ENCODE measurements at places on chromosomes 6 and 20.

DNA sequence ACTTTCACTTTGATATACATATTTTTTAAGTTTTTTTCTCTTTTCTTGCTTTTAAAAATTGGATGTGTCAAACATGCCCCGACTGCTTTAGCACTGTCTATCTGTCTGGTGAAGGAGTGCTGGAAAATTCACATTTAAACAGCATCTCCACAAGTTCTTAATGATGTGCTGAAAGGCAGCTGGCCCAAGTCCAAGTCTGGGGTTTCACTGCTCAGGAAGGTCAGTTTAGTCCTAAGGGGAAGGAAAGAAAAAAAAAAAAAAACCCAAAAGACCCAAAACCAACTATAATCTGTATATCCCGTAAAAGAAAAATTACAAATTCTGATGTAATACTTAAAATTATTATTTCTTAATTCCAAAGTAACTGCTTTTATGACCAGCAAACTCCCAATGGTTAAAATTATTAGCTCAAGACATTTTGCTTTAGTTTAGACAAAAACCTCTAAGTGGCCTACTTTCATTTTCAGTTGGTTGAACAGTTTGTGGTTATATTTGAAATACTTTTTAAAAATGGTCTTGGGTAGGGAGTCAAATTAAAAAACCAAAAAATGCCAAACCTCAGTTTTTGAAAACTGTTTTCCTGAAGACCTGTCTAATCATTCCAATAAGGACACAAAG, 79.5 kb upstream of the PREP start:
- no peak overlapping the region for H3K4me3 ChIP-seq
- DNase-seq, result no peak
- no peak overlapping the region for H3K27ac ChIP-seq
- peaks cover 2% of the 10 kb centered on the region for H3K36me3 ChIP-seq
- peaks cover 3% of the 10 kb centered on the region for H3K4me1 ChIP-seq

GRCh38 chr6:12490904-12491571, 200.9 kb downstream of the EDN1 start:
- H3K4me1 ChIP-seq, result no peaks in the 10 kb centered on the region
- H3K36me3 ChIP-seq, result no peaks in the 10 kb centered on the region
- H3K27ac ChIP-seq, result no peak overlapping the region
- no peak overlapping the region for H3K4me3 ChIP-seq
- peaks cover 7% of the 10 kb centered on the region for H3K27me3 ChIP-seq

DNA sequence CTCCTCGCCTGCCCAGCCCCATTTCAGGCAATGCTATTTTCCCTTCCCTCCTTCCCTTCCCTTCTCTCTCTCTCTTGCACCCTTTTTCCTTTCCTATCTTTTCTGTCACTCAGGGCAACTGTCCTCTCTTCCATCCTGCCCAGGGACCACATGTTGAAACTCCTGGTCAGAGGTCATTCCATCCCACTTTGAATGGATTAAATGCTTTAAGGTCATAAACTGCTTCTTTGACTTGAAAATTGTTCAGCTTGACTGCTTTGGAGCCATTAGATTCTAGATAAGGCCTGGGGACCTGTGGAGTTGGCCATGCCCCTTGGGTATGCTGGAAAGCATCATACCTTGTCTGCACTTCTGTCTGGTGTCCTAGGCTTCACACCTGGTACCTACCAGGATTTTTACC, 106.1 kb downstream of the DTNBP1 start:
- peaks cover 64% of the 10 kb centered on the region for H3K4me1 ChIP-seq
- no peak for DNase-seq
- H3K36me3 ChIP-seq, result peaks cover 22% of the 10 kb centered on the region
- no peak overlapping the region for H3K4me3 ChIP-seq
- no peaks in the 10 kb centered on the region for H3K27me3 ChIP-seq

DNA sequence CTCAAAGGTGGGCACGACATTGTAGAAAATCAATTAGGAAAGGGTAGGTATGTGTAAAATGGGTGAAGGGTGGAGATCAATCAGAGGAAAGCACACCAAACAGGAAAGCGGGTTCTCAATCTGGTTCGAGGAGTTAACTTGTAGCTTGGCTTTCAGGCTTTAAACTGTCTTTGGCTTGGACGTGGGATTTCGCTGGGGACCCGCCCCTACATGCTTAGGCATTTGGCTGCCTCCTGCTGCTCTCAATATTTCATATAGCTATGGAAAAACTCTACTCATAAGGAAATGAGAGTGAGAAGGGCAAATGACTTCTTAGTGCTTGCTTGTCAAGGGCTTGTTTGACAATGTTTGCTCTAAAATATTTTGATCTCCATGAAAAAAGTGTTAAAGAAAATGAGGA, 38.1 kb upstream of the PDE7B start:
- DNase-seq, result no peak
- H3K27ac ChIP-seq, result no peak overlapping the region
- H3K27me3 ChIP-seq, result no peaks in the 10 kb centered on the region
- H3K4me1 ChIP-seq, result peaks cover 5% of the 10 kb centered on the region
- H3K36me3 ChIP-seq, result no peaks in the 10 kb centered on the region

GRCh38 chr20:39985271-39985827, 703.7 kb downstream of the MAFB start:
- DNase-seq, result no peak
- no peaks in the 10 kb centered on the region for H3K27me3 ChIP-seq
- no peak overlapping the region for H3K4me3 ChIP-seq
- H3K4me1 ChIP-seq, result no peaks in the 10 kb centered on the region

DNA sequence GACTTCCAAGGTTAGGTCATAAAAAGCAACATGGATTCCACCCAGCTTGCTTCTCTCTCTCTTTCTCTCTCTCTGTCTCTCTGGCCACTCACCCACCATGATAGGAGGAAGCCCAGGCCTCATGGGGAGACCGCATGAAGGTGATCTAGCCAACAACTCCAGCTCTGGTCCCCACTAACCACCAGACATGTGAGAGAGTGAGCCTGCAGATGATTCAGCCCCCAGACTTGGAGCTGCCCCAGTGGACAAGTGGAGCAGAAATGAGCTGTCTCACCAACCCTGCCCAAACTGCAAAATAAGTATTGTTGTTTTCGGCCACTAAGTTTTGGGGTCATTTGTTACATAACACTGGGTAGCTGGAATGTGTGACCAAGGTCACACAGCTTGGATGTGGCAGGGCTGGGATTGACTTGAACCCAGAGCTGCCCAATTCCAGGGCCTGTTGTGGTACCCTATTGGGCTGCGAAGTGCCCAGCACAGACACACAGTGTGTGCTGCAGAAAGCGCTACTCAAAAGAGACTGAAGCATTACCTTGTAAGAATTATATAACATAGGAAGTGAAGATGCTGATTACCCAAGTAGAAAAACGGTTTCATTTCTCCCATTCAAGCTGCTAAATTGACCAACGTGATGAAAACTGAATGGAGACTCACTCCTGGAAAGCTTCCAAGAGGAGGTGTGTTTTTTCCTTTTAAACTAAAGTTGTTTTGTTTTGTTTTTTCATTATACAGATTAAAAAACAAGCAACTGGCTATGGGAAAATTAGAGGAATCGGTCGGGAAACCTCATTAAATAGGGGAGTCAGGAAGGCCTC, 9.1 kb upstream of the TLDC2 start:
- no peaks in the 10 kb centered on the region for H3K36me3 ChIP-seq
- peaks cover 33% of the 10 kb centered on the region for H3K4me1 ChIP-seq
- H3K27me3 ChIP-seq, result no peaks in the 10 kb centered on the region
- DNase-seq, result no peak

GRCh38 chr6:23403460-23403859, 722.6 kb upstream of the NRSN1 start:
- no peaks in the 10 kb centered on the region for H3K4me1 ChIP-seq
- no peak overlapping the region for H3K27ac ChIP-seq
- no peaks in the 10 kb centered on the region for H3K36me3 ChIP-seq
- no peaks in the 10 kb centered on the region for H3K27me3 ChIP-seq

DNA sequence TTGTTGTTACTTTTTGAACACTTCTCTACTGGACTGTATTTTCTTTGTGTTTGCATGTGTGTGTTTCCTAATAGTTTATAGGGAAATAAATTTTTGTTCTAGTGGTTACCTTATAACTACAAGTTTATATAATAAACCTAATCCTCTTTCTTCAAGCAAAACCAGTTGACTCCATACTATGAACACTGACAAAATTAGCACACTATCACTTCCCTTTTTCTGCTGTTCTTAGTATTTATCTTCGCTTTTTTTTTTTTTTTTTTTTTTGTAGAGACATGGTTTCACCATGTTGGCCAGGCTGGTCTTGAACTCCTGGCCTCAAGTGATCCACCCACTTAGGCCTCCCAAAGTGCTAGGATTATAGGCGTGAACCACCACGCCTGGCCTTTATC, 25.0 kb upstream of the C6orf62 start:
- peaks cover 39% of the 10 kb centered on the region for H3K4me1 ChIP-seq
- H3K4me3 ChIP-seq, result peak overlapping the region; percentile 48
- no peaks in the 10 kb centered on the region for H3K27me3 ChIP-seq
- peak overlapping the region; percentile 93 for H3K27ac ChIP-seq
- DNase-seq, result no peak
- H3K36me3 ChIP-seq, result peaks cover 2% of the 10 kb centered on the region

DNA sequence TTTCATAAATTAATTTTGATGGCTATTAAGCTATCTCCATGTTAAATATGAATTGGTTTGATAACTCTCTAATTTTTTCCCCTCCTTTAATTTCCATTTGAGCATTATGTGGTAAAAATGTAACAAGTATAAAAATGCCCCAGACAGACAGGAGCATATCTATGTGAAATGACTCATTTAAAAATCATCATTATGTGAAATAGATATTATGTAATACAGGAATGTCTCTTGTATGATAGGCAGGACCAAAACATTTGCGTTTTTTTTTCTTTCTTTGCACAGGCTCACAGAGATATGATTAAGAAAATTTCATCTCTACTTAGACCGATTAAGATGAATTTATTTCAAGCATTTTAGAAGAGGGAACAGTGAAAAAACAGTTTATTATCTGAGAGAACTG, 95.8 kb downstream of the AKAP7 start:
- no peak for DNase-seq
- H3K4me1 ChIP-seq, result no peaks in the 10 kb centered on the region
- peaks cover 7% of the 10 kb centered on the region for H3K36me3 ChIP-seq
- no peak overlapping the region for H3K27ac ChIP-seq
- no peaks in the 10 kb centered on the region for H3K27me3 ChIP-seq

- peaks cover 26% of the 10 kb centered on the region for H3K4me1 ChIP-seq
- H3K4me3 ChIP-seq, result no peak overlapping the region
- H3K36me3 ChIP-seq, result no peaks in the 10 kb centered on the region
- no peaks in the 10 kb centered on the region for H3K27me3 ChIP-seq
Measured at GRCh38 chr6:150169609-150170008, 26.8 kb downstream of the PPP1R14C start.

GRCh38 chr6:153121311-153121710, 9.8 kb downstream of the RGS17 start:
- peaks cover 7% of the 10 kb centered on the region for H3K27me3 ChIP-seq
- no peaks in the 10 kb centered on the region for H3K4me1 ChIP-seq
- no peak overlapping the region for H3K27ac ChIP-seq
- DNase-seq, result no peak

- no peaks in the 10 kb centered on the region for H3K36me3 ChIP-seq
- H3K27me3 ChIP-seq, result no peaks in the 10 kb centered on the region
- no peak for DNase-seq
- H3K4me1 ChIP-seq, result no peaks in the 10 kb centered on the region
Measured at GRCh38 chr6:53154794-53155193, 6.2 kb upstream of the GCM1 start.

DNA sequence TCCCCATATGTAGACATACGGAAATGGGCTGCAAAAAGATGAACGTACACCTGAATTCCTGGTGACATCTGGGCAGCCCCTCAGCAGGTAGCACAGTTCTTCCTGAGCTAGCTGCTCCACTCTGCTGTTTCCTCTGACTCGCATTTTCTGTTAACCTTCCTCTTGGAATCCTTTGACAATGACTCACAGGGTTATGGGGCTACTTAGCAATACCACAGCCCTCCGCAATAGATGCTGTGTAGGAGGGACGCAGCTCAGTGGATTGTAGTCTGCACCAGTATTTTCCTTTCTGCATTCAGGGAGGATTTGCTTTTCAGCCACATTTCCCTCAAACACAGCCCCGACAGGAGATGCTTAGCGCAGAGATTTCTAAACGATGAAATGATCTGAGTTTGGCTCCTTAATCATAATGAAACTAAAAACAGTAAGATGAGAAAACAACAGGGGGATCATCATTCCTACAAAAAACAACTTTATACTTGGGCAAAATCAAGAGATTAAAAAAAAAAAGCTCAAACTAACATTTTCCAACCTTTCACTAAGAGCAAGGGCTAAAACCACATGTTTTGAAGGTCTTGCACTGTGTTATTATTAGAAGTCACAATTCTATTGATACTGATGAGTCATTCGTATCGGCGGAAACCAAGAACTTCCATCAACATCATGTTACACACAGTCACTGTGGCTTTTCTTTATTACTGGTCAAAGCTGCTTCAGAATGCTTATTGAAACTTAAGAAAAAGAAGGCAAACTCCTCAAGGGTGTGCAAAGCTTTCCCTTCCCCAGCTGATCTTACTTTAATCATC, 12.2 kb downstream of the BACH2 start:
- H3K36me3 ChIP-seq, result peaks cover 8% of the 10 kb centered on the region
- H3K27ac ChIP-seq, result peak overlapping the region; percentile 97
- DNase-seq, result peak; percentile 57
- no peaks in the 10 kb centered on the region for H3K27me3 ChIP-seq

- peaks cover 33% of the 10 kb centered on the region for H3K4me1 ChIP-seq
- H3K36me3 ChIP-seq, result no peaks in the 10 kb centered on the region
- H3K27me3 ChIP-seq, result peaks cover 7% of the 10 kb centered on the region
- H3K4me3 ChIP-seq, result no peak overlapping the region
- DNase-seq, result no peak
Measured at GRCh38 chr6:36957773-36958271, 3.3 kb downstream of the PI16 start.

- H3K4me1 ChIP-seq, result no peaks in the 10 kb centered on the region
- no peak overlapping the region for H3K27ac ChIP-seq
- no peaks in the 10 kb centered on the region for H3K36me3 ChIP-seq
- no peak for DNase-seq
- no peaks in the 10 kb centered on the region for H3K27me3 ChIP-seq
Measured at GRCh38 chr6:164168595-164168994, 754.1 kb downstream of the QKI start.

DNA sequence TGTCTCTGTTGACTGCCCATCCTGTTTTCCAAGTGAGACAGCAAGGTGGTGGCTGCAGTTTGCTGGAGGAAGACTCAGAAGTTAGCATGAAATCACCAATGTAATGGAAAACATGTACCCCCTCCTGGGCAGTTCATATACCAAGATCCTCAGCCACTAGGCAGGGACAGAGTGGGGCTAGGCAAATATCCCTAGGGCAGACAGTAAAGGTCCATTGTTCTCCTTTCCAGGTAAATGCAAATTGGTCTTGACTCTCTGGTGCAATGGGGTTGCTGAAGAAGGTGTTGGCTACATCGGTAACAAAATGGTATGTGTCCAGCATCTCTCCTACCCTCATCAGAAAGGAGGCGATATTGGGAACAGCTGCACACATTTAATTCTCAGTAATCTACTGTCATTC, 233.6 kb upstream of the SOX4 start:
- no peak for DNase-seq
- no peaks in the 10 kb centered on the region for H3K27me3 ChIP-seq
- H3K4me3 ChIP-seq, result no peak overlapping the region
- H3K4me1 ChIP-seq, result peaks cover under 1% of the 10 kb centered on the region
